ENCODE measurements at places on chromosomes 4 and X.

- peak; percentile 29 for DNase-seq
These were observed 10.3 kb downstream of the ZDHHC9 start for GRCh38 chrX:129833153-129833990.

- no peak for DNase-seq
These were observed 519.1 kb downstream of the IQCM start for GRCh38 chr4:149296503-149296902.

- DNase-seq, result no peak
These were observed 897 bp upstream of the FBXL5 start for GRCh38 chr4:15656038-15656470.

- no peak for DNase-seq
These were observed 1.8 kb upstream of the HSD17B10 start for GRCh38 chrX:53435997-53436396.

DNA sequence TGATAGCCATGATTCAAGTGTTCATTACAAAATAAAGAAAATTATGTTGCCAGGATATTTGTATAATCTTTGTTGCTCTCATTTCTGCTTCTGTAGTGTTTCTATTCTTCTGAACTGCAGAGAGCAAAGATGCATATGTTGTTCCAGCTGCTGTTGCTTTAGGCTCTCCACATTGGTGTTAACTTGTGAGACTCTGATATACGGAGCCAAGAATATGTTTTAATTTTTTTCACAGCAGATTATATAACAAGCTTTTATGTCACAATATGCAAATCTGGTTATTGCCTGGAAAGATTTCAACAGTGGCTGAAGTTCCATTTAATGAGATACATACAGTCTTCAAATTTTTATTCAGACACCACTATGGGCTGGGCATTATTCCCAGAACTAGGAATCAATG, 655.0 kb downstream of the GRXCR1 start:
- no peak for DNase-seq

- DNase-seq, result no peak
These were observed 211.9 kb upstream of the UGT8 start for GRCh38 chr4:114386637-114387233.

GRCh38 chrX:154083126-154083517, 14.4 kb downstream of the MECP2 start:
- DNase-seq, result no peak

- DNase-seq, result no peak
These were observed 21.8 kb upstream of the AREG start for GRCh38 chr4:74423104-74423503.

DNA sequence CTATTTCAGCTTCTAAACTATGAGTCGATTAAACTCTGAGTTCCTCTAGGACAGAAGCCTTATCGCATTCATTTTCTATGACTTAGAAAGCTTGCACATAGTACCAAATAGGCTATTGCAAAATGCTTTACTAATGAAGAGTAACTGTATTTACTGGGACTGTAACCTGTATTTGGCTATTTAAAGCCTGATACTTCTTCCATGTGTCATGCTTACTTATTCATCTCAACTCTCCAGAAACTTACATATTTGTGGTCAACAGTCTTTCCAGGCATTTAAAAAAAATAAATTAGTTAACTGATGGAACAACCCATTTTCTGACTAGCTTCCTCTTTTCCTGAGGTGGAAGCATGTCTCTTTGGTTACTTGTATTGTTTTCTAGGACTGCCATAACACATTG, 467.9 kb downstream of the PCDH11X start:
- DNase-seq, result no peak

GRCh38 chrX:5236096-5236495, 992.6 kb downstream of the NLGN4X start:
- no peak for DNase-seq

DNA sequence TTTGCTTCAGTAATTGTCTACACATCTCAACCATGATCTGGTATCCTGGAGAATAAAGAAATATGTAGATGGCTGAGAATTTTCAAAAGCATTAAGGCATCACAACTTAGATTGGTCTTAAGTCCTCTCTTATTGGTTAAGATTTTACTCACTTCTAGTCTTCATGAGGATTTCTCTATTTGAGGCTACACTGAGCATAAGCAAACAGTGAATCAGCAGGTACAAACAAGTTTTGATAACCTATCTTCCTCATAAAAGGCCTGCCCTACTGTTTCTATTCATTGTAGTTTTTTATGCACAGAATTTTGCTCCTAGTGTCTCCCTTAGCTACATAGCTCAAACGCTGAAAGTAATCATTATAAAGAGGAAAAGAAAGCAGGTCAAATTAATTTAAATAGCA, 460.7 kb upstream of the RPS6KA3 start:
- DNase-seq, result no peak

DNA sequence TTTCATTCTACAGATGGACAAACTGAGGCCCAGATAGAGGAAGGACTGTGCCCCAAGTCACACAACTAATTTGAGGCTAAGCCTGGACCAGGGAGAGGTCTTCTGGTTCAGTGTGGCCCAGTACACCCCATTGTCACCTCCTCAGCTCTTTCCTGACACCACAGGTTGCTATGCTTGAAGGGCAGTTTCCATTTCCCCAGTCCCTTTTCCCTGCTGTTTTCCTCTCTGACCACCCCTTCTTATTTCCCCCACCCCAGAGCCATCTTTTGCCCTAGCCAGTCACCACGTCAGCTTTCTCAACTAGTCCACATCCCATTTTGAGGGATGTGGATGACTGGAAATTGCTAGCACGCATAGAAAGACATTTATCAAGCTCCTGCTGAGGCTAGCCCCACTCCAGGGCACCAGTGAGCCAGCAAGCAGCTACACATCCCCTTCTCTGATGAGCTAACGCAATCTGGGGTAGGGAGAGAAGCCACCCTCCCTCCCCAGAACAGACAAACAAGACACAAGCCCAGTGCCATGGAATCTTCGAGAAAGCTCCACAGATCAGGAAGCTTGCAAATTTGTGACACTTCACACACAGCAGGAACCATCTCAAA, 1.3 kb downstream of the GABRE start:
- no peak for DNase-seq

DNA sequence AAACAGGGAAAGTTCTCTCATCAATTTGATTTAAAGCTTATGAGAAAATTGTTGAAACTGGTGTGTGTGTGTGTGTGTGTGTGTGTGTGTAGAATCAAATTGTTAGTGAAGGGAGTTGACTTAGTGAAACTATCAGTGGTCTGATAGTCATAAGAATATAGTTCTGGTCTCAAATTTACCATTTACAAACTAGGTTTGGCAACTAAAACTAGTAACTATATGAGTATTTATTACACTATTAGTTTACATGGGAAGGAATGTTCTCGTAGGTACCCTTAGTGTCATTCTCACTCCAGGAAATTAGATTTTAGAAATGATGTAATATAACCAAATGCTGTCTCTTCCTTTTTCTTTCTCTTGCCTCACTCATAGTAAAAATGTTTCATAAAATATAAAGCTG, 11.9 kb downstream of the SULT1E1 start:
- DNase-seq, result no peak

DNA sequence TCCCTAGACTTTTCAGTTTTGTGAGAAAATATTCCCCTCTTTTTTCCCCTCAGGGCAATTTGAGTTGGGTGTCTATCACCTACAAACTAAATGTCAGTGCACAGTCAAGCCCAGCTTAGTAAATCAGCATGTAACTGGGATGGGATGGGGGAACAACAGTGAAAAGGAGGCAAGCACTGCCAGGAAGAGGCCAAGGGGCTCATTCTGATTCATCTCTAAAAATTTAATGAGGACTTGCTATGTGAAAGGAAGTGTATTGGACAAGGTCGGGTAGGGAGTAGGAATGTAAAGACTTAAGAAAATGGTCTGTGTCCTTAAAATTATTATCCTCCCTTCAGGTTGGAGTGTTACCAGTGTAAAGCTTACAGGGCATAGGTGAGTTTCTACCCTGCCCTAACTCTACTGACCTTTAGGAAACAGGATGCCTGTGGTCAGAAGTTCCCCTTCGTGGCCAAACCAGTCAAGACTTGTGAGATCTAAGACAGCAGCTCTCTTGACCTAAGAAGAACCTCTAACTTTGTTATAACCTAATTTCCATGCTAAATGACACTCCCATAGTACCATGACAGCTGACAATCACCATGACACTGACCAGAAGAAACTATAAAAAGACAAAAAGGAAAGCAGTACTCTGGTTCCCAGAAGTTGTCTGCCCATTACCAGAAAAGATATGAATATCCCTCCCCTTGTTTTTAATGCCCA, 194.4 kb upstream of the LDB2 start:
- DNase-seq, result no peak

GRCh38 chr4:139767168-139767567, 101.5 kb downstream of the MGST2 start:
- no peak for DNase-seq

DNA sequence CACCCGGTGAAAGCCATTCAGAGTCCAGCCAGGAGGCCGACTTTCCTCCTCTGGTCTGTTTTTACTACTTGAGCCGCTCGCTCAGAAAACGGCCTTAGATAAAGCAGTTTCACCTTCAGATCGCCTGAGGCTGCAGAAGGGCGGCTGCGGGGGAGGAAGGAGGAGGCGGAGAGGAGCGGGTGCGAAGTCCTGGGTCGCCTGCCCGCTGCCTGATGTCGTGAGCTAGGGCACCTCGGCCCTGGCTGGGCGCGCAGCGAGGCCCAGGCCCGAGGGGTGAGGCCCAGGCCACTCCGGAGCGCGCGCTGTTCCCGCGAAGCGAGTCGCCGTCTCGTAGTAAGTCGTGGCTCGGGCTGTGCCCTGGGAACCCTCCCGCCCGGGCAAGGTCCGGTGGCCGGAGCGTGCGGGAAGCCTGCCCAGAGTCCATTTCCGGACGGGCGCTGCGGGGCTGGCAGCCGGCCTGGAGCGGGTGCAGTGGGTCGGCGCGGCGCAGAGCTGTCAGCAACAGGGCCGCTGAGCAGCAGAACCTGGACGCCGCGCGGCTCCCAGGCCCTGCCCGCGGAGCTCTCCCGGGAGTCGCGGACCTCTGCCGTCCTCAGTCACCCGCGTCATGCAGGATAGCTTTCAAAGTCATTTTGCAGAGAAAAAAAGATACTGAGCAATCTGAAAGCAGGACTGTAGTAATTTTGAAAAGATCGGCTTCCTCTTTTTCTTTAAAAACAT, 18.6 kb downstream of the TRIM2 start:
- no peak for DNase-seq

DNA sequence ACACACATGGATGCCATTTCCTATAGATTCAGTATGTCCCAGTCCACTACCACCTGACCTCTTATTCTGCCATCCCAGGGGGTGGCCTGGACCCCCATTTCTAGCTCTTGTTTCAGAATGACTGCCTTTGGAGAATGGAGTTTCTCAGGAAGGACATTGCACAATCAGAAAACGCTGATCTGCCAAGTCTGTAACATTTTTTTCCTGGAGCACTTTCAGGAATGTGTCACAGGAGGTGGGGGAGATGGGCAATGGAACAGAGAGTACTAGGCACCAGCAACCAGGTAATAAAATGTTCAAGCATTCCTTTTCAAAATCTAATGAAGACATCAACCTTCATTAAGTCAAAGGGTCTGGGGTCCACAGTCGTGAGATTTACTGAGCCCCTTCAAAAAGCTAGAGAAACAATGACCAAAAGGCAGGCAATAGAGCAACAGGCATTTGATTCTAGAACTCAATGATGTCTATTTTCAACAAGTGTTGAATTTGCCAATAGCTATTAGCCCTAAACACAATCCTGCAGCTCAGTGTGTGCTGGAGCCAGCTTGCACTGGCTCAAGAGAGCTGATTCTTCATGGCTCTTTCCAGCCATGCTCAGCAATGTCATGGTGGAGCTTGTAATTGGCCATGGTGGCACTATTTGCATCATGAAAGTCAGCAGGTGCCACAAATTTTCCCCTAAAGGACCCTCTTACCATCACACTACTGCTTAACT, 87.1 kb downstream of the KDR start:
- DNase-seq, result no peak

GRCh38 chrX:9362363-9362928, 102.4 kb upstream of the TBL1X start:
- DNase-seq, result no peak

GRCh38 chrX:152637649-152638442, at the start of gene GABRQ:
Gene GABRQ, plus strand, starts transcription at chrX:152637895. Its CDS starts 308 bp downstream, at chrX:152638203.
- no peak for DNase-seq

DNA sequence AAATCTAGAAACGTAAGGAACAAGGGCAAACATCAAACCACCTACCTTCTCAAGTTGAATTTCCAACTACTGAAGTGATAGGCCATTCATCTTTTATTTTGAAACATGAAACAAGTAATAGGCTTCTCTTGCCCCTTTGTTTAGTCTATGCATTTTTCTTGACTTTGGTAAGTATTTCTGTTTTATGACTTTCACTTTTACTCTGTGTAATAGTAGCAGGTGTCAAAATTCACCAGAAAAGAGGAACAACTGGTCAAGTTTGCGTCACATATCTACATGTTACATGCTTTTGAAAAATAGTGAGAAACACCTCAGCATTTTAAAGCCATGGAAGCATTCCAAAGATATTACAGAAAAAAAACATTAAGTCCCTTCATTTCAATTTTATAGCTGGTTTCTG, 157.1 kb upstream of the FTHL17 start:
- DNase-seq, result no peak

DNA sequence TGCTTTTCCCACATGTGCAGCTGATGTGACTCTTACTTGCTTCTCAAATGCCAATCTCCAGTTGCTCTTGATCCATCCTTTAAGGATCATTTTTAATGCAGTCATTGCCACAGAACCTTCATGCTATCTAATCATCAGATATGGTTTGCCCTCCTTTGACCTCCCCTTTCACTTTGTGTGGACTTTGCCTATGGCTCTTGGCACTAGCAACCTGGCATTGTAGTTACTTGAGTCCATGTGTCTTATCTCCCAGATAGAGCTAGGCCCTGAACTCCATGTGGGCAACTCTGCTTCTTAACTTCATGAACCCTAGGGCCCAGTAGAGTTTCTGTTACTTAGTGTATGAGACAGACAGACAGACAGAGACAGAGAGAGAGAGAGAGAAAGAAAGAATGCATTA, 41.6 kb downstream of the MTM1 start:
- no peak for DNase-seq

GRCh38 chrX:151776181-151776731, 41.7 kb downstream of the CNGA2 start:
- no peak for DNase-seq

DNA sequence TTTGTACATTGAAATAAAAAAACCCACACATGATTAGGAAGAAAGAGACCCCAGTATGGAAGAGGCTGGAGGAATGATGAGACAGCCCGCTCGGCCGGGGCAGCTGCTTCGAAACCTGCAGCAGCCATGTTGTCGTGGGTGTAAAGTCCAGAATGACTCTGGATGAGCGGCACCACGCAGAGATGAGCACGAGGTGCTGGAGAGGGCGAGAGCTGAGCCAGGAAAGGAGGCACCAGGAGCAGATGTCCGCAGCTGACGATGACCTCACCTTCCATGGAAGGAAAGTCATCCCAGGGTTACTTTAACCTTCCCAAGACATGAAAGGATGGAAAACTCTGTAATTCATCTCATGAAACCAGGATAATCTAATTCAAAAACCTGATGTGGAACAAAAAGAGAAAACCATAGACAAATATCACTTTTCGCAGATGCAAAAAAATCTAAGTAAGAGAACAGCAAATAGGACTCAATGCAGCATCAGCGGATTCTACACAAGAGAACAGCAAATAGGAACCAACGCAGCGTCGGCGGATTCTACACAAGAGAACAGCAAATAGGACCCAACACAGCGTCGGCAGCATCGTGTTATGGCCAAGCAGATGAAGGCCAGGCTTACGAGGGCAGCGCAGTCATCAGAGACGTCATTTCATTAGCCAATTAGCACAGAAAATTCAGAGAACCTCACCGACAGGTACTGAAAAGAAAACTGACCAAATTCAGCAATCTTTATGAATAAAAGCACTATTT, 25.9 kb upstream of the SPON2 start:
- no peak for DNase-seq

All from smooth muscle cell of the brain vasculature (primary cell).